ENCODE measurements at places on chromosomes 5 and 9.

- DNase-seq = no peak
Measured at GRCh38 chr5:126656401-126657007, 55.8 kb downstream of the PHAX start.

DNA sequence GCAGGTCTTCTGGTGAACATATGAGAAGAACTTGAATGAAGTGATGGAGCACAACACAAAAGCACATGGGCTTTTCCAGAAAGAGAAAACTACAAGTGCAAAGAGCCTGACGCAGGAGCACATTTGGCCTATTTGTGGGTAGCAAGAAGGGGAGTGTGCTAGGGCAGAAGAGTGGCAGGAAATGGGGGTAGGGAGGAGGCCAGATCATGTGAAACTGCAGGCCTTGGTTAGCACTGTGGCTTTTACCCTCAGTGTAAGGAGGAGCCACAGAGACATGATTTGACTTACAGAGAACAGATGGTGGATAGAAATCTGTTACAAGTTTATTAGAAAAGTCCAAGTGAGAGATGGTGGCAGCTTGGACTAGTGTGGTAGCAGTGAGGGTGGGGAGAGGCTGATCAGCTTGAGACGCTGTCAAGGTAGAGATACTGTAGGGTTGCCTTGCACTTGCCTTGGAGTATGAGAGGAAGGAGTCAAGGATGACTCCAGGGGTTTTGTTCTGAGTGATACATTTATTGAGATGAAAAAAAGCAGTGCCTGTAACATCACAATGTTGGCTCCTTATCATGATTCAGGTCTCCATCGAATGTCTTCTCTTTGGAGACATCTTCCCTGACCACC is 126.7 kb downstream of the PPP2R2B start:
- peak; percentile 25 for DNase-seq

DNA sequence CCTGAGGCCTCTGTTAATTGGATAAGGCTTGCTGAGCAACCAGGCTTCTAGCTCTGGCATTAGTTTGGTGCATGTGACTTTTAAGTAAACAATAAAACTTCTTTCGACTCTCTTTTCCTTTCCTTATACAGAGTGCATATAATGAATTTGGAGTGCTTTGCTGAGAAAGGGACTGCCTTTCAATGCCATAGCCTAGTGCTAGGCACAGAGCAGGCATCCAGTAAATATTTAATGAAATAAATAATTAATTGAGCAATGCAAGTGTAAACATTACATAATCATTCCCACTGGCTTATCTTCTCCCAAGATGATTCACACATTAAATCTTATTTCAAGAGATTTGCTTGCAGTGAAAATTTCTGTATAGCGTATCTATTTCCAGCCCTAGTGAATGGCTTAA is 74.1 kb downstream of the NMUR2 start:
- no peak for DNase-seq

DNA sequence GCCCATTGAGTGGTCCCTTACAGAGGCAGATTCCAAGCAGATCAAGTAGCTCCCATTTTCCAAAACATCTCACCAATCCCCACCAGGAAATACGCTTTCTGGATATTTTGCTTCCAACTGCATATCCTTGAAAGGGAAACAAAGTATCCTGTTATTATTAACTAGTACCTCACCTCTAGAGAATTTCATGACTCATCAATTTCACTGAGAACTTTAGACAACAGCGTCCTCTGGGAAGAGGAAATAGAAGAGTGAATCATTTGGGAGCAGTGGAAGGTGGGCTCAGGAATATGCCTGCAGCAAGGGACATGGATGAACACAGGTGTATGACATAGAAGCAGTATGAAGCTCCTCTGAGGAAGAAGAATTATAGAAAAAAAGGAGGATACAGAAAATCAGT is 186.7 kb downstream of the MARCHF11 start:
- no peak for DNase-seq

- no peak for DNase-seq
Measured at GRCh38 chr5:89816038-89816437, 593.5 kb downstream of the CETN3 start.
